T-helper 2 cell (primary cell): ENCODE measurements at places on chromosomes 7 and 10.

DNA sequence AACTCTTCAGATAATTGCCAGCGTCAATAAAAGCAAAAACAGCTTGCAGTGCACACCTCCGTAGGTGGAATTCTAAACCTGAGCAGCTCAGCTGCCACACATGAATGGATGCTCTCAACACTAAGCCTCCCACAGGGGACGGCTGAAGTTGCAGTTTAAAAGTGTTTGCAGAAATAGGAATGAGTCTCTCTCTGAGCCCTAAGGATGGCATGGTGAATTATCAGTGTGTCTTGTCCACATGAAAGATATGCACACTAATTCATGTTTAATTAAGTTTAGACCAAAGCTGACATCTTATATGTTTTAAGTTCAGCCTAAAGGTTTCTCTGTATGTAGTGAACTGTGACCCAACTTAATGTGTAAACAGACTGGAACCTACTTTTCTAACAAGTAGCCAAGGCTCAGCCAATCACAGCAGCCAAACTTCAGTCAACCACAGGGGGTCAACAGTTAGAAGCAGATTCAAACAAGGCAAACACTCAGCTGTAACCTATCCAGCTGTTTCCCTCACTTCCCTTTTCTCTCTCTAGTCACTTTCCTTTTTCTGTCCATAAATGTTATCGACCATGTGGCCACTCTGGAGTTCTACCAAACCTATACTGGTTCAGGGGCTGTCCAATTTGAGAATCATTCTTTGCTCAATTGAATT is 38.1 kb downstream of the CTTNBP2 start:
- no peak for DNase-seq

DNA sequence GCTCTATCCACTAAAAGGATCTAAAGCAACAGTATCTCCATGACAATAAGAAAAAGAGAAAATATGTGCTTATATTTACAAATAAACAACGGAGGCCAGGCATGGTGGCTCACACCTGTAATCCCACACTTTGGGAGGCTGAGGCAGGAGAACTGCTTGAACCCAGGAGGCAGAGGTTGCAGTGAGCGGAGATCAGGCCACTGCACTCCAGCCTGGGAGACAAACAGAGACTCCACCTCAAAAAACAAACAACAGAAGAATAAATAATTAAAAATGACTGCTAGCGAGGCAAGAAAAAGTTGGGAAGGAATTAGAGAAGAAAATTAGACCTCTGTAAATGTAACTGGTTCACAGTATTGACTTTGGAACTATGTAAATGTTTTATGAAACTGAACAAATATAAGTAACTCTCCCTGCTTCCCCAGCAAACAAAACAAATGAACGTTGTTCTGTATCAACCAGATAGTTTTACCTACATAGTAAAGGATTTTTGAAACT is 17.1 kb downstream of the TRIM24 start:
- no peak for DNase-seq

GRCh38 chr10:84477398-84478128 is 149.2 kb downstream of the CCSER2 start:
- no peak for DNase-seq

- DNase-seq: no peak
Measured at GRCh38 chr7:151313857-151314256, 27.8 kb upstream of the NUB1 start.

- no peak for DNase-seq
Measured at GRCh38 chr7:122199171-122199570, 55.1 kb upstream of the AASS start.

DNA sequence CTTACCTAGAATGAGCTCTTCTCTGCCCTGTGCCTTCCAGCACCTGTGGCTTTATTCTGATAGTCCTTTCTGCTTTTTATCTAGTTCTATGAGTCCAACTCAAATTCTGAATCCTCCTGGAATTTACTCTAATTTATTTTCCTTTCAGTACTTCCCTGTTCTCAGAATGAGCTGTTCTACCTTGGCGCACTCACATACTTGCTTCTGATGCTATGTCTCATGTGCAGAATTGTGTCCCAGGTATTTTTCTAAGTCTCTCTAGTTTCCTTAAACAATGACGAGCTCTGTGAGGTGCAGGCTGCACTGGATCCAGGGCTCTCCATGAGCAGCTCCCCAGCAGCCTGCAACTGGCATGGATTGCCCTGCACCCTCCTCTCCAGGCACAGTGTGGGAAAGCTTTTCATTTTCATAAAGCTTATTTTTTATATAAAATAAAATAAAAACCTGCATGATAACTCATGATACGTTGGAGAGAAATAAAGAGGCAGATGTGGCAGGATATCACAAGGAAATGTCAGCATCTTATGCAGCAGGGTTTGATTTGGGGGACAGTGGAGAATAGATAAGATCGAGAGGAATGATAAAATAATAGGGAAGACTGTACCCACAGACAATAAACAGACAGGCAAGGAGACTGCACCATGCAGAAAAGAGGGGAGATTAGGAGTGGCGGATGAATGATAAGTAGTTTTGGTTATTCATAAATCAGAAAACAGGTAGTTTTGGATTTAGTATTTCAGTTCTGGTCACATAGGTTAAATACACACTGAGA is 258.2 kb upstream of the POM121L12 start:
- DNase-seq: no peak

DNA sequence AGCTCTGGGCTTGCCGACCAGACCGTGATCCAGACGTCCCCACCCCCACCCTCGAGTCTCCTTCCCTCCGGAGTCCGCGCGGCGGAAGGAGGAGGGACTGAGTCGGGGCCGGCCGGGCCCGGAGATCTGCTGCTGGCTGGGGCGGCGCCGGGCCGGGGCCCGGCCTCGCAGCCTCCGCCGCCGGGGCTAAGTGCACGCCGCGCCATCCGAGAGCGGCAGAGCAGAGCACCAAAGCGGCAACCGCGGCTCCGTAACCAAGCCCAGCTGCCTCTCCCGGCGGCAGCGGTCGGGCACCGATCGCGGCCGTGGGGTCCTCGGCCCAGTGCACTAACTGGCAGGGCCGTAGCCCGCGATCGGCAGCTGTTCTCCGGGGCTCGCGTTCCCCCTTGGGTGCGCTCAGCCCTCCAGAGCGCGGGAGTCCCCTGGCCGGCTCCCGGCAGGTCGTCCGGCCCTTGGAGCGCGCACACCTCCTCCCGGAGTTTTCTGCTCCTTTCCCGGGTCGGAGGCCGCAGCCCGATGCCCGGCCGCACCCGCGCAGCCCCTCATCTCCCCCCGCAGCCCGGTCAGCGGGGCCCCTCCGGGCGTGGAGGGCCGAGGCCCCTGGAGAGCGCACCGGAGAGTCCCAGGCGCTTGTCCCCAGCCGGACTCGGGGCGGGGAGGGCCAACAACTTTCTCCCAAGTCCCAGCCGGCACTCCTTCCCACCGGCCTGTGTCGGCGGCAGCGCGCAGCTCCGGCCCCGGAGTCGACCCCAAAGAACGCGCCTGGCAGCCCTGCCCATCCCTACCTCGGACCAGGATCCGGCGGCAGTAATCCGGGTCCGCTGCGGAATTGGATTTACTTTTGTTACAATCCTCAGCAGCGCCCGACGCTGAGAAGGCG is 799 bp downstream of the VAX1 start:
- no peak for DNase-seq

DNA sequence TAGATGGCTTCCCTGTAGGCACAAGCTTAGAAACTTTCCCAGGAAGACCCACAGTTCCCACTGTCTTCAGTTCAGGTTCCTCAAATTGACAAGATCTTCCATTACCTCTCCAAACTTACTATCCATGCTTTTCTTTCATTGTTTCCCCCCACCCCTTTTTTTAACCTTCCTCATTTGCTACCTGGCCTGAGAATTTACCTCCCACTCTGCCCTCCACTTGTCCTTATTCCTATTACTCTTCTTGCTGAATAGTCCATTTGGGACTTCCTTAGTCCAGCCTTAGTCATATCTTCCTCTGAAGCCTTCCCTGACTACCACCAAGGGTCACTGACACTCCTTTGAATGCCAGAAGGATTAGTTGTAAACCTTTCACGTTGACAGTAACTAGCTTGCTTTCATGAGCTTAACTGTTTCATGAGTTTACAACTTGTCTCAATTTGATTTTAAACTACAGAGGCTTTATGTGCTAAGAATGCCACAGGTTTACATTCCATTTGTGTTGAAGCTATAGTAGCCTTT is 1.2 kb upstream of the CALU start:
- DNase-seq: no peak

DNA sequence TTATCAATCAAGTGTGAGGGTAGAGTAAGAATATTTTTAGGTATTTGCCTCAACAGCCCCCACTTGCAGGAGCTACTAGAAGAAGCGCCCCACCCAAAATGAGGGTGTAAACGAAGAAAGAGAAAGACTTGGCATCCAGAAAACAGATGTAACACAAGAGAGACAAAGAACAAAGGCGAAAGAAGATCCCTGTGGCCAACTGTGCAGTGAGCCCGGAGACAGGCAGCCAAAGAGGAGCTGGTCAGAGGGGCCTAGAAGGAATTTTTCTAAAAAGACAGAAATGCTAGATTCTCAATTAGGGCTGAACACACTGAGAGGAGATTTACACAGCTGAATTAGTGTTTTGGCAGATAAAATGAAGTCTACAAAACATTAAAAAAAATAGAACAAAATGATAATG is 29.6 kb upstream of the EIF5AL1 start:
- no peak for DNase-seq

GRCh38 chr7:135253851-135254771 is 20.5 kb downstream of the STRA8 start:
- no peak for DNase-seq

- no peak for DNase-seq
Measured at GRCh38 chr7:2321020-2321419, 6.8 kb upstream of the SNX8 start.

GRCh38 chr10:93080350-93081046 is 6.8 kb downstream of the CYP26A1 start:
- peak; percentile 39 for DNase-seq

DNA sequence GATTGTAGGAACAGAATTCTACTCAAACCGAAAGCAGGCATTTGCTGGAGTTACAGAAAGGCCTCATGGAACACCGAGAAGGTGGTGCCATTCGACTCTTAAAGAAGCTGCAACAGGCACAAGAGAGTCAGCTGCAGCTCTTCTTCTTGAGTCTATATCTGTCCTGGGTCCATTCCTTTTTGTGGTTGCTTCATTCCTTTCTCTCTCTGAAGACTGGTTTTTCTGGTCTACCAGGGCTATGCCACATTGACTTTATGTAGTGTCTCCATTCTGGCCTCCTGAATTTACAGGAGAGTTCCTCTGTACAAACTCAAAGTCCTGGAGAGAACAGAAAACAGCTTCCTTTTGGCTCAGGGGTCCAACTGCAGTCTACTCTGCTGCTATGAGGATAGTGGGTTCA is 132.8 kb downstream of the CFTR start:
- DNase-seq: no peak

DNA sequence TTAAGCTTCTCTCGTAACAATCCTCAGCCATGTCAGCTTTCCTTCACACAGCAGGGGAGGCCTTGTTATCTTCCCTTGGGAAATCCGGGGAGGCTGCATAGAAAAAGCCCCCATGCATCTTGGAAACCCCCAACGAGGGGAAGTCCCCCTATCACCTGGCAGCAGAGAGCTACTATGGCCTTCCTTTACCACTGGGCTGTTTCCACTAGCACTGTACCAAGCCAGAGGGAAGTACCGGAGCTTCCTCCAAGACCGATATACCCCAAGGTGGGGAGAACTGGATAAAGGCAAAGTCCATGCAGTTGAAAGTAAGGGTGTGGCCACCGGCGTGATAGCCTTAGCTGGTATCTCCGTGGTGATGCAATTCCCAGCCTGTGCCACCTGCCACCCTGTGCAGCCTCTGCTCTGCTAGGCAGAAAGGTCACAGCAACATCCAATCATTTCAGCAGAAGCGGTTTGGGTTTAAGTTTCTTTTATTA is 4.4 kb upstream of the CLIP2 start:
- no peak for DNase-seq

- no peak for DNase-seq
Measured at GRCh38 chr10:11608159-11609013, 3.1 kb downstream of the USP6NL start.

DNA sequence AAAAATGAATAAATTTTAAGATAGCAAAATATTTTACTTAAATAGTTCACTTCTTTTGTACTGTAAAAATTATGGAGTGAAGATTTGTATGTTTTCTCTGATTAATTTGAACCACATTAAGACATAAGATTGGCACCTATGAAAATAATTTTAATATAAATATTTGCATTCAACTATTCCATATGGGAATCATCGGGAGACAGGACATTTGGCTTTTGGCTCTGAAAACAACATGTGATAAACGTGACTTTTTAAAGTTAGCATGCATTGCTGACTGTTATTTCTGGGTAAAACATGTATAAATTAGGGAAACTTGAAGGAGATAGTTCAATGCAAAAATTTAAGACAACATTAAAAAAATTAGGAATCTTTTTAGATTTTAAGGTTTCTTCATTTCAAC is 117.2 kb downstream of the SEMA3E start:
- no peak for DNase-seq

DNA sequence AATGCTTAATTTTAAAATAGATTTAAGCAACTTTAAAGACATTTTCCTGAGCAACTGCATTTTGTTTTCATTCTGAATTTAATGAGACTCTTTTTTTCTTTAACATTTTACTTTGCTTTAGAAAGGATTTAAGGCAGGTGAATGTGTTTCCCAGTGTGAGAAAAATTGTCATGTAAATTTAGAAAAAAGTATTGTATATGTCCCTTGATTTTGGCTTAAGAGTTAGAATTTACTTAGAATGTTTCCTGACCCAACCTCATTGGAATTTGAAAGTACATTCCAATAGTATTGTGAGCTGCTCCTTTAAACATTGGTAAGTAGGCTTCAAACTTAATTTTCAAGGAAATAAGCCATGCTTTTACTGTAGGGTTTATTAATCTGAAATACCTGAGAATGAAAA is 110.2 kb downstream of the PTEN start:
- DNase-seq: no peak

GRCh38 chr7:155518633-155519032 is 27.7 kb downstream of the CNPY1 start:
- DNase-seq: no peak

DNA sequence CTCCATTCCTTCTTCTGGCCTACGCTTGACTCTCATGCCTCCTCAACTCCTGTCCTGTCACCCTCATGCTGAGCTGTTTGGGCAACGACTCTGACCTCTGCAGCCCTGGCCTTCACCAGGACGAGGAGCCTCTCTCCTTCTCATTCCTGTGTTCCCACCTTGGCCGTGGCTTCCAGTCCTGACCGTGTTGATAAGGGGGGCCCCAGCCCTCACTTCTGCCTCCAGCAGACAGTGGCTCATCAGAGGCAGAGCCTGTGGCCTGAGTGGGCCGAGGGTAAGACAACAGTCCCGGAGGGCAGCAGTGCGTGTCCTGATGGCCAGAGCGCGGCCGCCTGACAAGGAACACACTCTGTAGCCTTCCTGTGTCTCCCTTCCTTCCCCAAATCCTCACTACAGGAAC is 61.7 kb upstream of the UBE3C start:
- DNase-seq: no peak
